ENCODE measurements at places on chromosomes 7 and 10.

- DNase-seq: no peak
These were observed 50.5 kb downstream of the GALNT17 start for GRCh38 chr7:71182438-71182935.

DNA sequence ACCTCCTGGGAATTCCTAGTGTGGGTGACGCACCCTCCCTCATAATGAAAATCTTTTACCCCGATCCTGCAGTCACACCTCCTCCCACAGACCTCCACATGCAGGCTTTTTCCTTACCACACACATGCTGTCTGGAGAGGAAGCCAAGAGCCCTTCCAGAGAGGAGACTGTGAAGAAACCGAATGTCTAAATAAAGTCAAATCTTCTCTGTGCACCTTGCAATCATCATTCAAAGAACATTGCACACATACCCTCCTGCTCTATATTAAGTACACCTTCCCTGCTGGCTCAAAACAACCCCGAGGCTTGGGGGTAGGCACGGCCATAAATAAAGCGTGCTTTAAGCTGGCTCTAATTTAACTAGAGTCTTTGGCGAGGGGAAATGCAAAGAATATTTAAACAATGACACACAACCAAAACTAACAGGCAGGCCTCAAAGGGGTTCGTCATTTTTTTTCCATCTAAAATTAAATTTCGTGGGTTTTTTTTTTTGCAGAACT is 34.9 kb downstream of the CALML3 start:
- DNase-seq: no peak

DNA sequence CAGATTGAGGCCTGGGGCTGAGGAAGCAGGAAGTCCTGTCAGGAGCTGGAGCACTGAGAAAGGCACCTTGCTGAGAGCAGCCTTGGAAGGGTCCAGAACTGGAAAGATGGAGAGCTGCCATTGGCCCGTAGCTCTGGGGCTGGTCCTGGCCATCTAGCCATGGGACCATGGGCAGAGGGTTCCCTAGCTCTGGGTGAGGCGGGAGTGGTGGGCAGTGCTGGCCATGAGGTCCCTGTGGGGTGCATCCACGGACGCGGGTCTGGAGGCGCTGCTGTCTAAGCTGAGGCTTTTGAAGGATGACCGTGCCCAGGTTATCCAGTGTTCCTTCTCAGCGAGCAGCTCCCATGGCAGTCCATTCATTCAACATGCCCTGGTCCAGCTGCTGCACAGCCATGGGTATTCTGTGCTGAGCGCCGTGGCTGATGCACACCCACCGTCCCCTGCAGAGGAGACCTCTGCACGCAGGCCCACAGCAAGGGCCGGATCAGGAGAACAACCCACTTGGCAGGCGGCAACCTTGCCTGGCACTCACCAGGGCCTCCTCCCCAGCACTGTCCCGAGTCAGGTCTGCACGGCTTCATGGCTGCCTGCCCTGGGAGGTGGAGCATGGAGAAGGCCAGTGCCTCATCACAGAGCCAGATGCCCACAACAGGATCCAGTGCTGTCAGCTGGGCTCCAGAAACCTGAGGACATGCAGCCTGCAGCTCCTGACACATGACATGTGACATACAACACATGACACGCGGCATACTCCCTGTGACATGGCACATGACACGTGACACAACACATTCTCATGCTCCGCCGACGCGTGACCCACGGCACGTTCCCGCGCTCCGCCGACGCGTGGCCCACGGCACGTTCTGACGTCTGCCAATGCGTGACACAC is 121.9 kb downstream of the INPP5A start:
- no peak for DNase-seq

DNA sequence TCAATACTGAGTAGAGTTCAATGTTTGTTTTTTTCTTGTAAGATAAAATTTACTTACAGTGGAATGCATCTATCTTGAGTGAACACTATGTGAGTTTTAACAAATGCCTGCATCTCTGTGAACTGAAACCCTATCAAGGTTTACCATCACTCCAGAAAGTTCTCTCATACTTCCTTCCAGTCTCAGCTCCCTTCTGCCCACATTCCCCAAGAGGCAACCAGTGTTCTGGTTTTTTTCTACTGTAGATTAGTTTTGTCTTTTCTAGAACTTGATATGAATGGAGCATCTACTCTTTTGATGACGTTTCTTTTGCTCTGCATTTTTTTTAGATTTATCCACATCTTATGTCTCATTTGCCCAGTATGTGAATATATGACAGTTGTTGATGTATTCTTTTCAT is 17.1 kb downstream of the WIPI2 start:
- DNase-seq: no peak

DNA sequence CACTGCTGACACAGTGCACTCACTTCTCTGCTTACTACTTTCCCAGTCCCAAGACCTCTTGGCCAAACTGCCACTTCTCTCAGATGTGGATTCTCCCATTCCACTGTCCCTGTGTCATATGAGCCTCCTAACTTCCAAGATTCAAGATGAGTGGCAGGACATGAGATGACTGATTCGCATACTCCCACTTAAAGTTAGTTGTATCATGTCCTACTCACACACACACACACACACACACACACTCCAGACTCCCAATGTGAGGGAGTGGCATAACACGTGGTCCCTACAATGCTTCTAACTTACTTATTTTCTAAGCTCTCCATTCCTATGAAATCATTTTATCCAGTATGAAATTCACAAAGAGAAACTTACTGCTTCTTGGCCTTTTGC is 67.0 kb upstream of the CAV2 start:
- no peak for DNase-seq

All from CD4-positive, alpha-beta memory T cell (primary cell).